ENCODE measurements at places on chromosomes 7 and 10. TPM values are rescaled to one million over a fixed set of nuclear protein-coding genes. Genes with fewer than 3 reads are reported as not detected.

Gene DLX6
- not detected for total RNA-seq

Gene FAM25A
- not detected for total RNA-seq

DNA sequence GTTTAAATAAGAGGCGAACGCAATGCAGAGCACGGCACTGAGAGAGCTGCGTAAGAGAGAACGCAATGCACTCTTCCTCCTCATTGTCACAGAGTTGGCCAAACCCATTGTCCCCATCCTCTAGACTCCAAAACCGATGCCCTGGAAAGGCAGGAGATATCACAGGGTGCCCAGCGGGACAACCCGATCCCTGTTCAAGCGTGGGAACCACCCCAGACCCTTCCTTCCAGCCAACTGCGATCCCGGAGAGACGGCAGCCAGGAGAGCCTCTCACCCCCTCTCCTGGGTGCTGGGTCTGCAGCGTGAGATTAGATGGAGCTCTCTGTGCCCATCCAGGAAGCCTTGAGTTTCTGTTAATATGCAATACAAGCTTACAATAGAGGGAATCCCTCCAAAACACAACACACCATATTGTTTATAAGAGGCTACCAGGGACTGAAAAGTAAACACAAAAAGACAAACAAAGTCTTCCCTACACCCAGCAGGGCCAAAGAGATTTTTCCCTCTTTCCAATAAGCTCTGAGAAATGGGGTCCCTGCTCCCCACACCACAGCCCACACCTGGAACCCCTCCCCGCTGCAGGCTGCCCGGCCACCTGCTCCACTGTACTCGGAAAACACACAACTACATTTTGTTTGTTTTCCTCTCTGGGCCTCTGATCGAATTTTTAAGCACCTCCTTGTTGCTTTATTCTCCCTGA is 187.6 kb downstream of the ADARB2 start:
- H3K36me3 ChIP-seq, result no peaks in the 10 kb centered on the region
- no peak overlapping the region for H3K27ac ChIP-seq
- no peak for DNase-seq
- H3K4me1 ChIP-seq, result no peaks in the 10 kb centered on the region
- no peaks in the 10 kb centered on the region for H3K27me3 ChIP-seq

- H3K27me3 ChIP-seq, result no peaks in the 10 kb centered on the region
- H3K4me1 ChIP-seq, result no peaks in the 10 kb centered on the region
- no peak overlapping the region for H3K27ac ChIP-seq
- H3K36me3 ChIP-seq, result no peaks in the 10 kb centered on the region
- no peak overlapping the region for H3K4me3 ChIP-seq
Observed at GRCh38 chr7:129390314-129390713, 43.9 kb upstream of the STRIP2 start.

GRCh38 chr7:25375805-25376600 is 147.7 kb upstream of the NPVF start:
- H3K4me1 ChIP-seq, result peaks cover 7% of the 10 kb centered on the region
- no peaks in the 10 kb centered on the region for H3K27me3 ChIP-seq
- no peak overlapping the region for H3K4me3 ChIP-seq
- no peak for DNase-seq
- no peaks in the 10 kb centered on the region for H3K36me3 ChIP-seq
